T follicular helper cell (primary cell): ENCODE measurements at places on chromosomes 11 and 22.

GRCh38 chr11:72685560-72686480 lies 11.6 kb upstream of the PDE2A start:
- no peak for DNase-seq

DNA sequence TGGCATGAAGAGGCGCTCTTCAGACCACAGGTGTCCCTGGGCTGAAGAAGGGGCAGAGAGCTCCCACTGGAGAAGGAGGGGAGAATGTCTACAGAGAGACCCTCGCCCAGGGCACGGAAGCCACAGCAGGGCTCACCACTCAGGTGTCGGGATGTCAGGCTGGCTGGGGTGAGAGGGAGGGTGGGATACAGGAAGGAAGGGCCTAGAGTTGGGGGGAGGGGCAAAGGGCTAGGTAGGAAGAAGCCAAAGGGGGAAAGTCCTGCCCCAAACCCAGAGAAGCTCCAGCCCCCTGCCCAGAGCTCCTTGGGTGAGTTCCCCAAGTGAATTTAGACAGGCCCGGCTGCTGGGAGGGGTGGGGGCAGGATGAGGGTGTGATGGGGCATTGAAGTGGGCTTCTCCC lies 232.0 kb downstream of the CEP164 start:
- no peak for DNase-seq

GRCh38 chr11:4093519-4094347 lies 866 bp upstream of the RRM1 start:
- no peak for DNase-seq

- peak; percentile 35 for DNase-seq
Measured at GRCh38 chr11:66543263-66544107, 2.4 kb downstream of the ZDHHC24 start.

GRCh38 chr22:46409631-46410210 lies 74.2 kb downstream of the TRMU start:
- no peak for DNase-seq

DNA sequence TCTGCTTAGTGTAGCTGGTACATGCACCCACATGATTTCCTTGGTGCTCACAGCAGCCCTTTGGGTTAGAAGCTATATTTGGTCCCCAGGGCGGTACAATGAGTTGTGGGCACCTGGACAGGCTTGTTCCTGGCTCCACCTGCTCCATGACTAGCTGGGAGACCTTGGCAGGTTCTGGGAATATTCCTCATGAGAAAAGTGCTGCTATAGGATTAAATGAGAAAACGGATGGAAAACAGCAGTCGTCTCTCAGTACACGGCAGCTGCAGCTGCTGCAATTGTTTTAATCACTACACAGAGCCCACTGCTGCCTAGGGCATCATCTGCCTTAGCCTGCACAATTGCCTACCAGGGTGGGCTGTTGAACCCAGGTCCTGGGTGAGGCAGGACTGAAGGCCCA lies 424.5 kb upstream of the B3GAT1 start:
- DNase-seq, result no peak

- DNase-seq, result no peak
Measured at GRCh38 chr22:23709107-23709506, 18.3 kb downstream of the RGL4 start.

DNA sequence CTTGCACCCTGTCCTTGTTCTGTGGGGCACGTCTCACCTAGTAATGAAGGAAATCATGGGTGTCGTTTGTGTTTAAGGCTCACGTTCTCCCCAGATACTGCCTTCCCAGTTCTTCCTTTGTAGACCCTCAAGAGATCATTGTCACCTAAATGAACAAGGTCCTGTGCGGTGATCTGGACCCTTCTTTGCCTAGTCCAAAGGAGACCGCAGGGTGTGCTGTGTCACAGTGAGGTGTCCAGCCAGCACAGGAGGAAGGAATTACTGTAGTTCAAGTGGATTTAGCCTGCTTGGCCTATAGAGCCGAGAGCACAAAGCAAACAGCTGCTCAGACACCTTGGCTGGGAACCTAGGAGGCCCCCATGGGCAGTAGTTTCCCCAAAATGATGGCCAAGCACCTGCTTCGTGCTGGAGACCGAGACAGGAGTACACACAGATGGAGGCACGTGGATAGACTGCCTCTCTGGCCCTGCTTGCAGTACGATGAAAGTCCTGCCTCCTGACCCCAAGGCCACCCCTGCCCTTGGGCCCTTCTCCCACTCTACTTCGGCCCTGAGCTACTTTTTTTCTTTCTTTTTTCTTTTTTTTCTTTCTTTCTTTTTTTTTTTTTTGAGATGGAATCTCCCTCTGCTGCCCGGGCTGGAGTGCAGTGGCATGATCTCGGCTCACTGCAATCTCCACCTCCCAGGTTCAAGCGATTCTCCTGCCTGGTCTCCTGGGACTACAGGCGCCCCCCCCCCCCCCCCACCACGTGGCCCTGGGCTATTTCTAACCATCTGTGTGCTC lies 19.4 kb upstream of the PPFIA1 start:
- DNase-seq, result no peak

DNA sequence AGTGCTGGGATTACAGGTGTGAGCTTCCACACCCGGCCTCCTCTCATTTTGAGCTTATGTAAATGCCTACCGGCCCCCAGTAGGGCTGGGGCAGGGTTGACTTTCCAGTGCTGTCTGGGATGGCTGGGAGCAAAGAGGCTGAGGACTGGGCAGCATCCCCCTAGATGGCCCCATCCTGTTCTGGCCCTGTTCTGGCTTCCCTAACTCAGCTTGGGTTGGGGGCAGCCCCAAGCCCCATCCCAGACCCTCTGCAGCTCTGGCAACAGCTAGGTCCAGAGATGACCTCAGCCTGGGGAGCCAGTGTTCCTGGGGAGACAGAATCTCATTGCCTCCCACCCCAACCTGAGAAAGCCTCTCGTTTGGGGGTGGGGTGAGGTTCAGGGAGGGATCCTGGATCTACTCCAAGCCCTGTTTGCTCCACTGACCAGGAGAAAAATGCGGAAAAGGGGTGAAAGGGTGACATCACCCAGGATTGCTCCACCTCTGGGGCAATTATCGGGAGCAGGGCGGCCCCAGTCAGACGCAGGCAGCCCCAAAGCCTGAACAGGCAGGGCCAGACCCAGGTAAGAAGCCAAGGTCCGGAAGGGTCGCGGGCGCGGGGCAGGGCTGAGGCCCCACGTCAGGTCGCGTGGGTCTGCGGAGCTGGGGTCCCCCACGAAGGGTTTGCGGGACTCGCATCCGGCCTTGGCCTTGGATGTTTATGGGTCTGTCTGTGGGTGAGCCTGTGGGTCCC lies at the start of gene PNPLA2:
Gene PNPLA2 (plus strand): TSS at position 519 of the 733 bp plus-strand sequence. CDS start 805 bp downstream, outside the sequence.
- no peak for DNase-seq
